ENCODE measurements at places on chromosomes 3 and 15.

- DNase-seq: no peak
Measured at GRCh38 chr3:117651246-117651645, 941.7 kb downstream of the TUSC7 start.

DNA sequence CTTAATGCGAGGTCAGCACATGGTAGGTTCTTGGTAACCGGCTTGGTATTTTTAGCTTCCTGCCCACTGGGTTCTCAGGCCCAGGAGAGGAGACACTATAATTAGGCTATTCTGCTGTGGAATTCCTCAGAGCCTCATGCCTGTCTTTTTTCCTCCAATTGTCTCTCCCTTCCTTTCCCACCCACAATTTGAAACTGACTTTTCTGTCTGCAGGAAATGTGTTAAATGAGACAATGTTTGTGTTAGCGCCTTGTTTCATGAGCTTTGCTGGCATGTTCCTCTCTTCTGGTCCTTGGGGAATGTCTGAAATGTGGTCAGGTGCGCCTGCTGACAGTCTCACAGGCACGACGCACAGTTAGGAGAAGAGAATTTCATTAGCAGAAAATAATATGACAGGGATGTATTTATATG is 223.6 kb upstream of the CTNNB1 start:
- no peak for DNase-seq

DNA sequence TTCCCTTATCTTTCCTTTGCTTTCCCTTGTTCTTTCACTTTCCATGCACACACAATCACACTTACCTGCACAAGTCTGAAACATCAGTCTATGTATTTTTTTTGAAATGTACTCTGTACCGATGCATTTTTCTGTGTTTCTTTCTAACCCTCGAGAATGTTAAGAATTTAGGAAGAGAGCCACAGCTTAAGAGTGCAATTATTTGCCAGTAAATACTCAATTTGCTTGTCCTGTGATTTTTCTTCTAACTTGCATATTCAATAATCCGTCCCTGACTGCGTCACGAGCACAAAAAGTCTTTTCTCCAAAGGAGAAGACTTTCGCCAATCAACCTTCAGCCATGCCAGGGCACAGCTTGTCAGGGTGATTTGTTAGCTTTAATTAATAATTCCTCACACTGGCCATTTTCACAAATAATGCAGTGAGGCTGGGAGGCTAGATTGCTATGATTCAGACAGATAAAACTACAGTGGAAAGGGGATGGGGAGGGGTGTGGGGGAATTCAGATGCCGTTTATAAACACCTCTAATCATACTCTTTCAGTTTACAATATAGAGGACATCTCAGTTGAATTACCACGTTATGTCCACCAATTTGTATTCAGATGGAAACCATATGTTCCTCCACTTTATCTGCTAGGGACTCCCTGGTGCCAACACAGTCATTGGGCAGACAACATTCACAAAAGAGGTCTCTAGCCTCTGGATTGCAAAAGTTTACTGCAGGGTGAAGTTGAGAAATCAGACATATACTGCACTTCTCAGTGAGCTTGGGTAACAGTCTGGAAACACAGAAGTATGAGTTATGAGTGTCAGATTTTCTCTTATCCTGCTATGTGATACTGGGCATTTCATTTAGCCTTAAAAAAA is 388.0 kb downstream of the ZBTB20 start:
- no peak for DNase-seq

DNA sequence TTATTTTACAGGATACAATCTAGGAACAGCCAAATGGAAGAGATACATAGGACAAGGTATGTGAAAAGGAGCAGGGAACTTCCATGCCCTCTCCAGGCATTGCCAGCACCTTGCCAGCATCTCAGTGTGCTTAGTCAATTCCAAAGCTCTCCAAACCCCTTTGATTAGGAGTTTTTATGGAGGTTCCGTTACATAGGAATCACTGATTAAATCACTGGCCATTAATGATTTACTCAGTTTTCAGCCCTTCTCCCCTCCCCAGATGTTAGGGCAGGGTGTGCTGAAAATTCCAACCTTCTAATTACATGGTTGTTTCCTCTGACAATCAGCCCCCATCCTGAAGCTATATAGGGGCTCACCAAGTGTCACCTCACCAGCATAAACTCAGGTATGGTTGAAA is 11.5 kb downstream of the MYLK start:
- no peak for DNase-seq

DNA sequence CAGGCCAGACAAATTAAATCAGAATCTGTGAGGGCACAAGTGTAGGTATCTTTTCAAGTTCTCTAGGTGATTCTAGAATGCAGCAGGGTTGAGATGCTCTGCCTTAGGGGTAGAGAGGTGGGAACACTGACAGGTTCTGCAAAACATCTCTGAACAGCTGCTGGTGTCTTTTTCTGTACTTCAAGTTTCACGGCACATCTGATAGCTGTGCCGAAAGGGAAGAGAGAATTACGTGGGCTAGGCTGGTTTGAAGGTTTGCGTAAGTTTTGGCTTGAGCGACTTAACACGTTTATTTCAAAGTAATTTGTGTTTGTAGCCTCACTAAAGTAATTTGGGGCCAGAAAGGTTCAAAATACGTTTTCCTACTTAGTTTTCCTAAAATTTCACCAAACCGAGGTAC is 22.5 kb downstream of the PXK start:
- no peak for DNase-seq

GRCh38 chr3:79902151-79902550 is 134.4 kb upstream of the ROBO1 start:
- no peak for DNase-seq

DNA sequence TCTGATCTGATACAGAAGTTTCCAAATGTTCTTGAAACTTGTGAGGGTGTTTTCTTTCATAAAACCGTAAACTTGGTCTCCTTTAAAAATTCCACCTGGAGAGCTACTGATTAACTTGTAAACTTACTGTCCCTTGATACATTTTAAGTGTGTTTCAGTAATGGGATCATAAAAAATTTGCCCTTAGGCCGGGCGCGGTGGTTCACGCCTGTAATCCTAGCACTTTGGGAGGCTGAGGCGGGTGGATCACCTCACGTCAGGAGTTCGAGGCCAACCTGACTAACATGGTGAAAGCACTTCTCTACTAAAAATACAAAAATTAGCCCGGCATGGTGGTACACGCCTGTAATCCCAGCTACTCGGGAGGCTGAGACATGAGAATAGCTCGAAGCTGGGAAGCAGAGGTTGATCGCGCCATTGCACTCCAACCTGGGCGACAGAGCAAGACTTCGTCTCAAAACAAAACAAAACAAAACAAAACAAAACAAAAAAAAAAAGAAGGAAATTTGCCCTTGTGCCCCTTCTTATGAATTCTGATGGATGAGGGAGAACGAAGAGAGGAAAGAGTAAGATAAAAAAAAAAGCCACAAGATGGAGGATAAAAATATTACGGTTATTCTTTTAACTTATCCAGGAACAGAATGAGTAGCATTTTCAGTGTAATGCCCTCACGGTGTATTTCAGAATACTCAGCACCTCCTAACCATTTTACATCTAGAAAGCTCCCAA is 32.1 kb upstream of the AP4E1 start:
- no peak for DNase-seq

GRCh38 chr3:122508135-122508914 is 6.4 kb downstream of the KPNA1 start:
- no peak for DNase-seq

- DNase-seq: no peak
Measured at GRCh38 chr3:29805757-29806156, 524.9 kb downstream of the RBMS3 start.

- peak; percentile 25 for DNase-seq
Measured at GRCh38 chr3:54087581-54088410, 34.6 kb upstream of the CACNA2D3 start.

GRCh38 chr15:50431204-50431603 is 7.0 kb downstream of the USP8 start:
- no peak for DNase-seq

Measured in femur (tissue), 1 donor.